Mesothelial cell of epicardium (in vitro differentiated cells): ENCODE measurements at places on chromosomes 6 and 20. TPM values are rescaled to one million over a fixed set of nuclear protein-coding genes. Genes with fewer than 3 reads are reported as not detected.

Gene SLC35B2
- total RNA-seq, result 33.4 to 38.2 TPM (median 37.1 TPM) in 3 replicates

GRCh38 chr20:54263116-54263690 lies 55.3 kb downstream of the PFDN4 start:
- no peak for DNase-seq

DNA sequence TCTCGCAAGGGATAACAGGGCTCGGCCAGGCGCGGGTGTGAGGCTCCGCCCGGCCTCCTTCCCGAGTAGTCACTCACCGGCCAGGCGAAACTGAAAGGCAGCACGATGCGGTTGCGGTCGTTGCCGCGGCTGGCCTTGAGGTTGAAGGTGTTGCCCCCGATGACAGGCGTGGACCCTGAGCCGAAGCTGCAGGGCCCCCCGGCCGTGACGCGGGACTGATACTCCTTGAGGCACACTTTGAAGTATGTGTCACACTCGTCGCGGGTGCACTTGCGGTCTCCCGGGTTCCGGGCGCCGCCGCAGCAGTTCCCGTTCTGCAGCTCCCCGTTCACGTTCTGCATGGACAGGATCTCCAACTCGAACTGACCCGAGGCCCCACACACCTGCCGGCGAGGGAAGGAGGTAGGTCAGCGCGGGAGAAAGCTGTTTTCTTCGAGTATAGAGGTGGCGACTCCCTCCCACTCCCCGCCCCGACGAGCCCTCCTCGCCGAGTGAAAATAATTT lies 1.1 kb downstream of the JAG1 start:
- DNase-seq, result peak; percentile 57

Gene SLC13A3
- 18.8 to 19.7 TPM (median 19.3 TPM) in 3 replicates for total RNA-seq

- no peak for DNase-seq
Measured at GRCh38 chr6:137799950-137800568, 67.0 kb upstream of the TNFAIP3 start.

- no peak for DNase-seq
Measured at GRCh38 chr6:44731485-44732095, 344.1 kb downstream of the CDC5L start.

GRCh38 chr20:44601801-44602204 lies 19.4 kb downstream of the PKIG start:
- DNase-seq, result no peak

- no peak for DNase-seq
Measured at GRCh38 chr6:1224514-1224913, 87.4 kb upstream of the FOXQ1 start.

GRCh38 chr6:139240161-139241010 lies 51.4 kb downstream of the TXLNB start:
- no peak for DNase-seq

DNA sequence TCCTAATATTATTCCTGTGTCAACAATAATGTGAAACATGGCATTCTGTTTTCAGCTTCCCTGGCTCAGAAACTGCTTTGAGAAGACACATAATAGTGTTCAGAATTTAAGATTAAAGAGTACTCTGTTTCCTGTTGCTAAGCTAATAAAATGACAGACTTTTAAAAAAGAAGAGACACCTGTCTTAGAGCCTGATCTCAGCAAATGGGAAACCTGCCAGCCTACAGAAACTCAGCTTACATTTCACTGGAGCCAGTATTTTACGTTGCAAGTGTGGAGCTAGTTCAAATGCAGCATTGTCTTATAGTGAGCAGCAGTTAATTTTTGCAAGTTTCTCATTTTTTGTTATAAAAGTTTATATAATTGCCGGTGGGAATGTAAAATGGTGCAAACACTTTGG lies 28.8 kb downstream of the KIZ start:
- no peak for DNase-seq

DNA sequence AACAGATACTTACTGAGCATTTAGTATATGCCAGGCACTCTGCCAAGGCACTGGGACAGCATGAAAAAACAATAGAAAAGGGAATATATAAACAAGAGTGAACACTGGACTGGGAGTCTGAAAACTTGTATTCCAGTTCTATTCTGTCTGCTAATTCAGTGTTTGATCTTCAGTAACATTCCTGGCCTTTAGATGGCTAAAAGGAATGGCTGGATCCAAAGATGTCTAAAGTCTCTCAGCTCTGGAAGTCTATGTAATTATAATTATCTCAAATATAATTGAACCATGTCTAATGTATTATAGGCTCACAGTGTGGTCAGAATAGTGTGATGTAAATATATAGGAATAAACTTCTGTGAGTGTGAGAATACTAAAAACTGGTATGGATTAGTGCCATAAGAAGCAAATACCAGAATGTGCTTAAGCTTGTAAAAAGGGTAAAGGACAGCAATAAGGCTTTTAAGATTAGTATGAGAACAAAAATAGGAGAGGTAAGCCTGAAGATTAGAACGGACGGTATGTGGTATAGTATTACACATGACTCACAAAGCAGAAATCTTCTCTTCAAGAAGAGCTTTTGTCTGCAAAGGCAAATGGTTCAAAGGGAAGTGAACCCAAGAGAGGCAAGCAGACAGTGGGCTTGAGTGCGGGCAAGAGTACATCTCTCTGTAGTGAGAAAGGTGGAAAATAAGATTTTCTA lies 68.5 kb downstream of the TMEM200A start:
- DNase-seq, result no peak

- no peak for DNase-seq
Measured at GRCh38 chr20:4371623-4372251, 350.0 kb upstream of the PRND start.

- no peak for DNase-seq
Measured at GRCh38 chr20:24445510-24446170, 23.8 kb upstream of the SYNDIG1 start.

Gene NQO2
- total RNA-seq, result 17.1 to 18.7 TPM (median 17.3 TPM) in 3 replicates

Gene RNF182
- 4.1 to 5.1 TPM (median 4.2 TPM) in 3 replicates for total RNA-seq

DNA sequence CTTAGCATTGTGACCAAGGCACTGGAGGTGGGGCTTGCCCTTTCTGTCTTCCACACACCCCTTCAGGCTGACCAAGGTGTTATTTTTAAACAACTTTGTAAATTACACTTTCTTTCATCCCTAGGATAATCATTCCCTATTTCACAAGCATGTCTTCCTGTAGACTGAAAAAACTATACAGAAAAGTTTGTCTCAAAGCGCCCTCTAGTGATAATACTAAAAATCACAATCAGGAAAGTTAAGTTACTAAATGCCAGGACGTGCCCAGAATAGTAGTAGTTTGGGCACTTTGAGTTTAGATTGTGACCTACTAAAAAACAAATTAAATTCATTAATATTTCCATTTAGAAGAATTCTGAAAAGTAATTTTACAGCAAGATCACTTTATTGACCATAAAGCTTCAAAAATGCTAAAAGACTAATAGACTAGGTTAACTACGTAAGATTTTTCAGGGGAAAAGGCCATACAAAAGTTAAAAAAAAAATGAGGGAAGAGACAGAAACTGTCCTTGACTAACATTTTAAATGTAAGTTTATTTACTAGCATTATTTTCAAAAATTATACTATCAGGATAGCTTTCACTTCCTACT lies 123.3 kb upstream of the DUSP22 start:
- DNase-seq, result no peak

Gene SOX4
- 221 to 224 TPM (median 223 TPM) in 3 replicates for total RNA-seq

DNA sequence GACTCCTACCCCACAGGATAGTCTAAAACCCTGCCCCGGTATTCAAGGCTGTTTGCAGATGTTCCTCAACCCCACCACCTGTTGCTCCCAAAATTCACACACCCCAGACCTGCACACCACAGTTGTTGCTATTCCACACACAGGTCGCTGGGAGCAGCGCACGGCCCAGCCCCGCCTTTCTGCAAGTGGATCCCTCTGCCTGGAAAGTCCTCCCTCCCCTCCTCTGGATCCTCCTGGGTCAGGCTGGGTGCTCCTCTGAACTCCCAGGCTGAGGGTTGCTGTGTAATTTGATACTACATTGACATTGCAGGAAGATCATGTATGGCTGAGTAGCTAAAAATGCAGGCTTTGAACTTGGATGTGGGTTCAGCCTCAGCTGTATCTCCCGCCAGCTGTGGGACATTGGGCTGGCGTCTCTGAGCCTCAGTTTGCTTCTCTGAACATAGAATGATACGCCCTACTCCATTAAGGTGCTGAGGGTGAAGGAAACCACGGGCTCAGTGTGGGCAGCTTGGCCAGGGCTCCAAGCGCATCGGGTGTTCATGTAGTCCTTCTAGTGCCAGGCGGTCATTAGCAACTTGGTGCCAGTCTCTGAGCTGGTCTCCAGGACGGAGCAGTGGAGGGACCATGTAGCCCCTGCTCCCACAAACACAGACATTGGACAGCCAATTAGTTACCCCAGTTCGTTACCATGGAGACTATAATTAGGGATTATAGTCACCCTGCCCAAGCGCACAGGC lies 13.9 kb upstream of the CCN5 start:
- DNase-seq, result no peak

GRCh38 chr6:15170126-15170525 lies 75.7 kb upstream of the JARID2 start:
- no peak for DNase-seq

Gene SLC17A2
- total RNA-seq, result not detected in 3 replicates

Gene VPS16
- total RNA-seq, result 46.0 to 51.6 TPM (median 47.7 TPM) in 3 replicates

DNA sequence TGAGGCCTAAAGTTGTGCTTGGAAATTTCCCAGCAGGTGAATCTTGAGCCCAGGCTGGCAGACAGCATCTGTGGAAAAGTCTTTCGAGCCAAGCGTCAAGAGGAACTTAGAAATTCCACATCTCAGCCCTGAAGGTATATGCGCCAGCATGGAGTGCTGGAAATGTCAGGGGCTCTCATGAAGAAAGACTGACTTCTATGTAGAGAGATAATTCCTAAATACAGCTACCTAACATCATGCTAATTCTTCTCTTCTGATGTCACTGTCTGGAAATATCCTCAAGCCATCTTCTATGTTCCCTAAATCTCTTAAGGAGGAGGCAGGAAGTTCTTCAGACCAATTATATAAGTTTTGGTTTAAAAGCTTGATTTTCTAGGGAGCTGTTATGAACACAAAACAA lies 492.4 kb upstream of the MARCKS start:
- DNase-seq, result no peak

DNA sequence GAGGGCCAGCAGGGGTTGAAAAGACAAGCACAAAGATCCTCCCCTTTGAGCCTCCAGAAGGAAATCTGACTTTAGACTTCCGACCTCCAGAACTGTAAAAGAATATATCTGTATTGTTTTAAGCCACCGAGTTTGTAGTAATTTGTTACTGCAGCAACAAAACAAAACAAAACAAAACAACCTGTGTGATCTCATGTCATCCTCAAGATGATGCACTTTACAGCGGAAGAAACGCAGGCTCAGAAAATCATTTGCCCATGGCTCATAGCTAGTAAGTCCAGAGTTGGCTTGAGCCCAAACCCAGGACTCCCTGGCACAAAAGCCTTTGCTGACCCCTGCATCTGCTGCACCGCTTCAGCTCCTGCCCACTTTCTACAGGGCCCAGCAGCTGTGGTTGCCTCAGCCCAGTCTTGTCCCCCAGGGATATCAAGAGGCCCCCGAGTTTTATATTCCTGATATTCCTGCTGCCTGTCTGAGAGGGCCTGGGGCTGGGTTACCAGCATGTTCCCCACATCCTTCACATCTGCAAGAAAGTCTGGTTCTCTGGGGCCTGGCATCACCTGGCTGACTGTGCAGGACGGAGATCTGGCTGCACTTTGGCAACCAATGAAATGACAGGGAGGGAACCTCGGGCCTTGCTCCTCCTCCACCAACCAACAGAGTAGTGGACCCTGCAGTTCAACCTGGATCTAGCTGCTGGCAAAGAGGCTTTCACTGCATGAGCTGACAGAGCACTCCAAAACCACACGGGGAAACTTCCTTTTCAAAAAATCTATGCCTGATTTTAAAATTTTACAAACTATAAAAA lies 56.9 kb downstream of the JPH2 start:
- no peak for DNase-seq

Gene PLCB1
- 35.4 to 41.5 TPM (median 35.4 TPM) in 3 replicates for total RNA-seq

- no peak for DNase-seq
Measured at GRCh38 chr6:11277275-11278206, 45.1 kb upstream of the NEDD9 start.

Gene ACSS2
- 29.9 to 35.0 TPM (median 32.2 TPM) in 3 replicates for total RNA-seq

DNA sequence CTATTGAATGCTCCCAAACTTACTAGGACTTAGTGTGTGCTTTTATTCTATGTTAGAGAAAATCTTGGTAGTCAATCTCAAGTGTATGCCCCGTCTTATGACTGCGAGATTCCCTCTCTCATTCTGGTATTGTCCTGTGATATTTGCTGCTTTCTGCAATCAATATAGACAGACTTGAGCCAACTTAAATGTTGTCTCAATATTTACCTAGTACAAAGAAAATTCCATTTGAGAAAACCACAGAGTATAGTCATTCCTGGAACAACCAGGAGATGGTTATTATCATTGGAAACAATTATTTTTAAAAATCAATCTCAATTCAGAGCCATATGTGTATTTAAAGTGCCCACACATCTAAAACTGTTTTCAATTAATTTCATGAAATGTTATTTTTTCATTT lies 330.0 kb downstream of the NRN1 start:
- no peak for DNase-seq

Gene DEFB124
- not detected in 3 replicates for total RNA-seq

GRCh38 chr6:111689946-111690345 lies 84.3 kb upstream of the TRAF3IP2 start:
- DNase-seq, result no peak

GRCh38 chr6:149212892-149213801 lies 104.4 kb upstream of the TAB2 start:
- DNase-seq, result no peak
